Activated CD4-positive, alpha-beta T cell treated with anti-CD3 and anti-CD28 coated beads for 36 hours (primary cell): ENCODE measurements at places on chromosomes 5 and 9. TPM values are rescaled to one million over a fixed set of nuclear protein-coding genes. Genes with fewer than 3 reads are reported as not detected.

DNA sequence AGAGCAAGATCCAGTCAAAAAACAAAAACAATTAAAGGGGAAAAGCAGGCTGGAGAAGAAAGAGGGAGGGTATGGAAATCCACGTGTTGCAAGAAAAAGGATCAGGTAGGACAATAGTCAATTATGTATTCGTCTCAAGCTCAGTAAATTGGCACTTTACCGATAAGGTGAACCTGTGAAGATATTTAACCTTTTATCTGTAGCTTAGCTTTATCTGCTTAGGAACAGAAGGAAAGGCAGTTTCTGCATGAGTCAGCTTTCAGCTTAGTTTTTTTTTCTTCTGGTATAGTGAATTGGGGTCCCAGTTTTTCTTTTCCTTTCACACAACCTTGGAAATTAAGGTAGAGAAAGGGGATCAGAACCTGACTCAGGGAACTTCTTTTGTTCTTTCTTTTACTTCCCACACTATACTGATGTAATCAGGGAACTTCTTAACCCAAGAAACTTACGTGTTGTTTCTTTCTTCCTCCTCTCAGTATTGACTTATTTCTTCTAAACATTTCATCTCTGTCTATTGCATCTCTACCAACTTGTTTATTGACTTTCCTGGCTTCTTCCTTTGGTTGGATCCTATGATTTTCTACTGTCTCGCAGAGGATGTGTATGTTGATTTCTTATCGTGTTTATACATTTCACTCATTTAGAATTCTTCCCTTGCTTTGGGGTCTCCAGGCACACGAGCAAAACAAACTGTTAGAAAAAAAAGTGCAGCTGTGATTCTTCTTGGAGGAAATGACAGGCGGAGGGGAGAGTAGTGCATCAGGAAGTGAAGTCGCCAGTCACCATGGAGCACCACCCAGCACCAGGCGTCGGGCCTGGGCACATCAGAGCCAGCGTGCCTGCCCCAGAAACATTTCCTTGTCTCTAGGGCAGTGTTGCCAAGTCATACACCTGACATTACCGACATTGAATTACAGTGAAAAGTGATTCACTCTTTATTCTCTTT lies 123.0 kb upstream of the LHFPL2 start:
- DNase-seq = peak; percentile 11

DNA sequence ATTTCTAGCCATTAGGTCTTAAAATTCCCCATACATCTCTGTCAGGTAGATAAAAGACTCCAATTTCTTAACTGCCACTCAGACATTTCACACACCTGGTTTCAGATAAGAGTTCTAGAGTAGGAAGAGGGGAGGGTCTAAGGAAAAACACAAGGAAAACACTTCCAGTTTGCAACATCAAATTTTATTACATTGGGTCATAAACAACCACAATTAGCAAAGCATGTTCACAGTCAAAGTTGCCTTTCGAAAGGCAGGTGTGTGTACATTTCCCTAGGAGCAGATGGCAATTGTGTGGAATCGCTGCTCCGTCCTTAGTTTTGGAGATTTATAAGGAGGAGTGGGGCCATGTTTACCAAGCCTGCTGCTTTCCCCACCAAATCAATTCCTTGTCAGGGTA lies 120.8 kb downstream of the DMRT2 start:
- DNase-seq = no peak

GRCh38 chr9:5185220-5185840 lies at the start of gene INSL6:
TSS of gene INSL6 (minus strand) at chr9:5185639. CDS start at chr9:5185602, 37 bp downstream.
- no peak for DNase-seq

DNA sequence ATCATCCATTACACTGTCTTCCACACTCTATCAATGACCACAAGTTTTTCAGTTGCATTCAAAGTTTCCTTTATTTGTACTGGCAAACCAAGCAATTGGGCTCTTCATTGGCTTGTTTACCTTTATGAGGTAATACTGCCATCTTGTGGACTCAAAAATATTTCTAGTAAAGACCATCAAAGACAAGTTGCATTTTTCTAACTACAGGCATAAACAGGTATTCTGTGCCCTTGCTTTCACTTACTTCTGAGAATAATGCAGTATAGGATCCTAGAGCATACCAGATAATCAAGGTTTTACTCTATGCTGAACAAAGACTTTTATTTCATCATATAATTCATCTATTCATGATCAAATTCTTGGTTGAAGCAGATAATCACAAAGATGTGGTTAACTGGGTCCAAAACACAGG lies 173.7 kb upstream of the POU5F2 start:
- no peak for DNase-seq

- no peak for DNase-seq
These were observed 39.3 kb upstream of the KCNIP1 start for GRCh38 chr5:170464280-170465127.

- no peak for DNase-seq
These were observed 39.8 kb downstream of the ZNF618 start for GRCh38 chr9:113915817-113916434.

DNA sequence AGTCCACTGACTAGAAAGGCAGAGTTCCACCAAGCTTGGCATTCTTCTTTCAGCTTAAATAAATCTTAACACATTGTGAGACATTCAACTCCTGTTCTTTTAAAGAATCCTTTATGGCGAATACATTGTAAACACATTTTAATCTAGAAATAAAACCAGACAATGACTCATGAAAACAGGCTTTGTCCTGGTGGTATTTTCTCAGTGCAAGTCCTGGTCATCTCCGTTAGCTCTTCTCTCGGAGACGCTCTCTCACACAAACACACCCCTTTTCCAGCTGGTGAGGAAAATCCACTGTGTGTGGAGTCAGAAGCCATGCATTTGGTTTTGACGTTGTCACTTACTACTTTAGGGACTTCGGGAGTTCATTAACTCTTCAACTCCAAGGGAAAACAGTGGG lies 140.4 kb downstream of the AUH start:
- no peak for DNase-seq

DNA sequence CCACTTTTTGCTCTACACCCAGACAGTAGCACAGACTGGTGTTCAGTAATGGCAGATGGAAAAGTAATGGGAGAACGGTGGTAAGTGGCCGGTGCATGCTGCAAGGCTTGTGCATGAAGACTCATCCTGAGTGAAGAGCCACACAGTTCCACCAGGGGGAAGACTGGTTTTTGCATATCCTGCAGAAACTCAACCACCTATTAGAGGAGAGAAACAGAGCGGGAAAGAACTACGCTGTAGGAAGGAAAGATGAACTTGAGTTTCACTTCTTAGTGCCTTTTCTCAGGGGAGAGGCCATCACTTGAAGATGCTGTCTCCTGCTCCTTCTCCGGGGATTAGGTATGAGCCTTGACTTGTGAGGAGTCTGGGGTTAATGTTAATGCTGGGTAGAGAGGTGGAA lies 9.4 kb upstream of the PRSS3 start:
- no peak for DNase-seq

SMIM23 gene
- not detected for total RNA-seq

NDOR1 gene
- total RNA-seq = 27.8 TPM

SLC27A6 gene
- total RNA-seq = not detected

IPPK gene
- total RNA-seq = 12.2 TPM

CNTLN gene
- 1.2 TPM for total RNA-seq
